ENCODE measurements at places on chromosomes 3 and 15.

GRCh38 chr3:143450632-143451031 lies 331.1 kb downstream of the CHST2 start:
- DNase-seq: no peak

- no peak for DNase-seq
These were observed 259.8 kb downstream of the MAGI1 start for GRCh38 chr3:65778968-65779367.

DNA sequence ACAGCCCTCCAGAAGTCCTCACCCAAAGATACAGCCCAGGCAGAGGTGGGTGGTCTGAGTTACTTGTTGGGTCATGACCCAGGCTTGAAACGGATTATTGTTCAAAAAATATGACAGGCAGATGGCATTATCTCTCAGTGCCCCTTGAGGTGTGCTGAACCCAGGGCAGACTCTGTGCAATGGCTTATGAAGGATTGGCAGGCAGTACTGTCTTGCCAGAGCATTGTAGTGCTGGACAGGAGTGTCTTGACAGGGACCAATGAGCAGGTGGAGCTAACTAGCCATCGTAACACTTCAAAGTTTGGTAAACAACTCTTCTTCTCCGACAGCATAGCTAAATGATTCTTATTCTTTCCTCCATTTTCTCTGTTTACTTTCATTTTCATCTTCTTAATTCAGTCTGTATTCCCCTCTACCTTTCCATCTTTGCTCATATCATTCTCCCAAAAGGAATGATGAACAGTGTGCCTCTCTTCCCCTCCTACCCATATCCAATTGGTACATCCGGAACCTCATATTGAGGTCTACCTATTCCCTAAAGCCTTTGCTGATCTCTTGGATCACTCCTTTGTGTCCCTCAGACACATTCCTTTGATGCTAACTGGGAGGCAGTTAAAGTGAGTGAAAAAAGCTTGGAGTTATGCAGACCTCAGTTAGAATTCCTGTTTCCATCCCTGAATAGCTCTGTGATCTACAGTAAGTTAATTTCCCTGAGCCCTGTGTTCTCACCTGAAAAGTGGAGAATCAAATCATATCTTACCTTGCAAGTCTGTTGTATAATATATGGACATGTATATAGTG lies 2.6 kb upstream of the IL20RB start:
- DNase-seq: no peak

- no peak for DNase-seq
These were observed 28.9 kb downstream of the TGM4 start for GRCh38 chr3:44903314-44903713.

DNA sequence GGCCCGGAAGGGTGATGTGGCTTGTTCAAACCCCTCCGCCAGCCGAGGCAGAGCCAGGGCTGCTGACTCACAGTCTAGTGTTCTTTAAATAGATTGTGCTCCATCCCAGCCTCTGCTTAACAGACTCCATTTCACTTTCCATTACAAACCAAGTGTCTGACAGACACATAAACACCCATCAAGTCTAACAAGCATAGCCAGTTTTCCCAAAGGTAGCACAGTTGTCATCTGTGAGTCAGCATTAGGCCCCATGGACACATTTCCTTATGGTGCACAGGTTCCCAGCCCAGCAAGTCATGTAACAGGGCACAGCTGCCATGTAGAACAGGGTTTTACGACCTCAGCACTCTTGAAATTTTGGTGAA lies 109.9 kb upstream of the RAP2B start:
- no peak for DNase-seq

DNA sequence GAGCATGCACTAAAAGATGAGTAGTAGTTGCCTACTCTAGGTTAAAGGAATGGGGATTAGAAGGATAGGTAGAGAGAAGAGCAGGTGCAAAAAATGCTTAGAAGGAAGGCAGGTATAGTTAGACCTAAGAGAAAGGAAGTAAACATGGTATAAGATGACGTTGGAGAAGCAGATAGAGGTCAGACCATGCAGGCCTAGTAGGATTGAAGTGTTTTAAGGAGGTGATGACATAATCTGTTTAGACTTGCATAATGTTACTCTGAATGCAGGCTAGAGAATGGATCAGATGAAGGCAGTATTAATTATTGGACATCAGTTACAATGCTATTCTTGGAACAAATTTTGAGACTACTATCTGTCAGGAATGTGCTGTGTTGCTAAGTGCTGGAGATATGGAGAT lies 11.1 kb upstream of the ECT2 start:
- DNase-seq: no peak

All from breast epithelium (tissue), 4 donors.